NCI-H1417 treated with DMSO at 0.1 percent for 48 hours (cell line): ENCODE measurements at places on chromosomes 16 and 17.

DNA sequence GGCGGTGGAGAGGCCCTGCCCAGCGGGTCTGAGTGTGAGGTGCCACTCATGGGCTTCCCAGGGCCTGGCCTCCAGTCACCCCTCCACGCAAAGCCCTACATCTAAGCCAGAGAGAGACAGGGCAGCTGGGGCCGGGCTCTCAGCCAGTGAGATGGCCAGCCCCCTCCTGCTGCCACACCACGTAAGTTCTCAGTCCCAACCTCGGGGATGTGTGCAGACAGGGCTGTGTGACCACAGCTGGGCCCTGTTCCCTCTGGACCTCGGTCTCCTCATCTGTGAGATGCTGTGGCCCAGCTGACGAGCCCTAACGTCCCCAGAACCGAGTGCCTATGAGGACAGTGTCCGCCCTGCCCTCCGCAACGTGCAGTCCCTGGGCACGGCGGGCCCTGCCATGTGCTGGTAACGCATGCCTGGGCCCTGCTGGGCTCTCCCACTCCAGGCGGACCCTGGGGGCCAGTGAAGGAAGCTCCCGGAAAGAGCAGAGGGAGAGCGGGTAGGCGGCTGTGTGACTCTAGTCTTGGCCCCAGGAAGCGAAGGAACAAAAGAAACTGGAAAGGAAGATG is 11.2 kb downstream of the VASN start:
- no peak for DNase-seq

GRCh38 chr17:12571606-12572005 is 94.1 kb upstream of the MYOCD start:
- no peak for DNase-seq

- no peak for DNase-seq
Measured at GRCh38 chr16:84959784-84960417, 51.4 kb downstream of the ZDHHC7 start.

- DNase-seq: no peak
Measured at GRCh38 chr16:31714903-31715504, 158.6 kb upstream of the ZNF267 start.

GRCh38 chr17:1629504-1630310 is 1.1 kb upstream of the SLC43A2 start:
- no peak for DNase-seq

GRCh38 chr16:56613706-56614105 is 5.3 kb downstream of the MT2A start:
- no peak for DNase-seq

DNA sequence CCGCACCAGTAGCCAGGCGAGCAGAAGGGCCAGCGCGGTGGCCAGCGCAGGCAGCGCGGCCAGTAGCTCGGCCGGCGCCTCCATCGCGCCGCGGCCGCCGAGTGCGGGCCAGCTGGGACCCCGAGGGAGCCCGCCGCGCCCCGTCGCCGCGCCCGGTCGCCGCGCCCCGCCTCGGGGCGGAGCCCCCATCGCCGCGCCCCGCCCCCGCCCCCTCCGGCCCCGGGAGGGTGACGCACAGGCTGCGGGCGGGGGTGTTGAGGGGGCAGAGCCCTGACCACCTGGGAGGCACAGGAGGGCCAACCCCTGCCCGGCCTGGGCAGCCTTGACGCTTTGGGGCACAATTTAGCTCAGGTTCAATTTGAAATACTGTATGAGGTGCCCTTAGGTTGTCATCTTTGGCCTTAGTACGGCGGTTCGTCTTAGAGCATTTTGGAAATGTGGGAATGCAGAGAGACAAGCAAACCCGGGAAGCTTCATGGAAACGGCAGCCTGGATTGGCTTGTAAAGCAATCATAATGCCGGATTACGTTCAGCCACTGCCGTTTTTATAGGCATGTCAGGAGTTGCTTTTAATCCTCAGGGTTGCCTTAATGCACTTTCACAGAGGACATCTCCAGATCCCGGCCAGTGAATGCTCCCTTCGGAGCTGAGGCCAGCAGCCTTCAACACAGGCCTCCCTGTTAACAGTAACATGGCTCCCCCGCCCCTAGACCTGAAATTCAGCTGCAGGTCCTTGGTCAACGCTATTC is at the start of gene MXRA7:
TSS of gene MXRA7 (minus strand) at position 103 of the 749 bp plus-strand sequence. CDS start at position 84, 19 bp downstream.
- DNase-seq: no peak

- no peak for DNase-seq
Measured at GRCh38 chr16:83772806-83773205, 35.0 kb upstream of the HSBP1 start.

- no peak for DNase-seq
Measured at GRCh38 chr16:31460582-31461002, 1.3 kb downstream of the ARMC5 start.

- DNase-seq: no peak
Measured at GRCh38 chr17:29624586-29624985, 1.9 kb upstream of the CORO6 start.

- DNase-seq: no peak
Measured at GRCh38 chr16:58513874-58514273, 1.4 kb upstream of the SETD6 start.

DNA sequence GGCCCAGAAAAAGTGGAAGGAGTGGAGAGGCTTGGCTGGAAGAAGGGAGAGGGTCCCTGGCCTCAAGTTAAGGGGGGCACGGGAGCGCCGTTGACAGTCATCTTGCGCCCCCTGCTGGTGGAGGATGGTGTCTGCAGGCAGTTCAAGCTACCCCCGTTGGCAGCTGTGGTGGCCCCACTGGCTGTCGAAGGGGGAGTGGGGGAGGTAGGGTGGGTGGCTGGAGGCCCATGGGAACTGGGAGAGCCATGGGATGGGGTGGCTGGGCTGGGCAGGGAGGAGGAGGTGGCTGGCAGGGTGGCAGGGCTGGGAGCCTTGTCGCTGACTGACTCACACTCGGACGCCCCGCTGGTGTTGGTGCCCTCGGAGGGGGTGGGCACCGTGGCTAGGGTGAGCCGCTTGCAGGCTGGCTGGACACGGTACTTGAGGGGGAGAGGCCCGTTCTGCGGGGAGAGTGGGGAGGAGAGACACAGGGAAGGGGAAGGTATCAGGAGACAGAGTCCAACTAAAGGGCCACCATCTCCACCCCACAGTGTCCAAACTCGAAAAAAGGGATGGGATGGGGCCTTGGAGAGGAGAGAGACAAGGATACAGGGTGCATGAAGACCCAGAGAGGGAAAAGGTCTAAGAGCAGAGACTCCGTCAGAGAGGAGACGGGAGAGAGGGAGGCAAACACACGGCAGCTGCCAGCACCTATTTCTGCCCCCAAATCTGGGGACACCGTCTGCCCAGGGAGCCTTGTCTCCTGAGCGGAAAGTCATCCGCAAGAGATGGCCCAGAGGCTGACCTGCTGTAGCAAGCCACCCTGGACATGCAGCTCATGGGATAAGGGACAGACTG is 5.2 kb downstream of the CISD3 start:
- no peak for DNase-seq

GRCh38 chr16:8251298-8251697 is 339.0 kb downstream of the TMEM114 start:
- no peak for DNase-seq

DNA sequence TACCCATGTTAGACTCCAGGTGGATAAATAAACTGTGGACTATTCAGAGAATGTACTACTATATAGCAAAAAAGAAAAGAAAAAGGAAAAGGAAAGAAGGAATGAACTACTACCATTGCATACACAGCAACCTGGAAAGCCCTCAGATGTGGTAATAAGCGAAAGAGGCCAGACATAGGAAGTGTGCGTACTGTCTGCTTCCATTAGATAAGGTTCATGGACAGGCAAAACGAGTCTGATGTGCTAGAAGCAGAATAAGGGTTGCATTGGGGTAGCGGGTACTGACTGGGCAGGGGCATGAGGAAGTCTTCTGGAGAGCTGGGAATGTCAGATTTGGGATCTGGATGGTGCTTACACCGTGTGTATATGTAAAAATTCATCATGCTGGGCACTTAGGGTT is 21.8 kb downstream of the CLEC16A start:
- no peak for DNase-seq

DNA sequence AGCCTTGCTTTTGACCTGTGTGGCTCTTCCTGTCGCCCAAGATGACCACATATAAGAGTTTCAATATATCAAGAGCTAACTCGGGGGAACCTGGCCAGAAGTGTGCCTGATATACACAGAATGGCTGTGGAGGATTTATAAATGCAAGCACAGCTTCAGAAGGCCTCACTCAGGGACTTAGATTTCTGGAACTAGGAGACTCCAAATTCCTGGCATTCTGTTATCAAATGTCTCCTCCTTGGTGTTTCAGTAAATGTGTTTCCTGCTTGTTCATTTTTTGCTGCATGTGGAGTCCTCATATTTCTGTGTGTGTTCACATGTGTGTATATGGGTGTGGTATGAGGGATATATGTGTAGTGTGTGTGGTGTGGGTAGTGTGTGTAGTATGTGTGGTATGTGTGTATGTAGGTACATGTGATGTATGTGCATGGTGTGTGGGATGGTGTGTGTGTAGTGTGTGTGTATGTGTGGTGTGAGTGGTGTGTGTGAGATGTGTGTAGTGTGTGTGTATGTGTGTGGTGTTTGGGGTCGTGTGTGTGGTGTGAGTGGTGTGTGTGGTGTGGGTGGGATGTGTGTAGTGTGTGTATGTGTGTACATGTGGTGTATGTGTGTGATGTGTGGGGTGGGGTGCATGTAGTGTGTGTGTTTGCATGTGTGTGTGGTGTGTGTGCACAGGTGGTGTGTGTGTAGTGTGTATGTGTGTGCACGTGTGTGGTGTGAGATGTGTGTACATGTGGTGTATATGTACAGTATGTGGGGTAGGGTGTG is 981 bp upstream of the CD300H start:
- DNase-seq: no peak

DNA sequence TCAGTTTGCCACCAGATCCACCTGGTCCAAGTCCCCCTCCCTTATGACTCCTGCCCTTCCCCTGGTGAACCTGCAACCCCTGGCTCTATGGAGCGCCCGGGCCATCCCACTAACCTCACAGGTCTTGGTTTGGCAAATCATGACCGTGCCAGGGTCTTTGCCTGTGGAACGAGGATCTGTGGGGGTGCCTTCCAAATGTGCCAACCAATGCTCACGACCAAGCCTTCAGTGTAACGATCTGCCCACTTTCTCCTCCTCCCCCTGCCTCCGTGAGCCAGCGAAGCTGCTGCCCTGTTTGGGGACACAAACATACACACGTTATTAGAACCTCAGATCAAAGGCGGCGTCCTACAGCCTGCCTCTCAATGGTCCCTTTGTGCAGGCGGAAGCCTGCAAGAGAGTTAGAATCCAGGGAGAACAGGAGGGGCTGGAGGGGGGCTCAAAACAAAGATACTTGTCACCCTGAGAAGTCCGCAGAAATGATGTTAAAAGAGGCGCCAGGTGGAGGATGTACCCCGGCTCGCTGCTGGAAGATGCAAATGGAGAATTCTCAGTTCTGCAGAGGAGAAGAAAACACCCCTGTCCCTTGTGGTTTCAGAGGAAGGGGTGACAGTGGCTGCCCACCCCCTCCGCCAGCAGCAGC is 9.0 kb upstream of the NKD1 start:
- no peak for DNase-seq

DNA sequence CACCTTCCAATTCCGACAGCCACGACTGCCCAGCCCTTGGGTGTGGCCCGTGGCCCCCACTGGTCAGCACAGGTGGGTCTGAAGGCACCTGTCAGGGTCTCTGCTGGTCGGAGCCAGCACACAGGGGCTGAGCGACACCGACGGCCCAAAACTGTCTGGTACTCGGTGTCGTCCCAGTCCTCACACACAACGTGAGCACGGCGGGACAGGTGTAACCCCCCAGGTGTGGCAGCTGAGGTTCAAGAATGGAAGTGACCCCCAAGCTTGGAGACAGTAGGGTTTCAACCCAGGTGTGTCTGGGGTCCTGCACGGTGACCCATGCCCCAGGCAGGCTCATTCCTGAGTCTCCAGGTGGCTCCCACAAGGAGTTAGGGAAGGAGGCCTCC is 1.0 kb downstream of the GALNS start:
- DNase-seq: no peak

- no peak for DNase-seq
Measured at GRCh38 chr16:88499292-88499691, 46.2 kb downstream of the ZFPM1 start.

DNA sequence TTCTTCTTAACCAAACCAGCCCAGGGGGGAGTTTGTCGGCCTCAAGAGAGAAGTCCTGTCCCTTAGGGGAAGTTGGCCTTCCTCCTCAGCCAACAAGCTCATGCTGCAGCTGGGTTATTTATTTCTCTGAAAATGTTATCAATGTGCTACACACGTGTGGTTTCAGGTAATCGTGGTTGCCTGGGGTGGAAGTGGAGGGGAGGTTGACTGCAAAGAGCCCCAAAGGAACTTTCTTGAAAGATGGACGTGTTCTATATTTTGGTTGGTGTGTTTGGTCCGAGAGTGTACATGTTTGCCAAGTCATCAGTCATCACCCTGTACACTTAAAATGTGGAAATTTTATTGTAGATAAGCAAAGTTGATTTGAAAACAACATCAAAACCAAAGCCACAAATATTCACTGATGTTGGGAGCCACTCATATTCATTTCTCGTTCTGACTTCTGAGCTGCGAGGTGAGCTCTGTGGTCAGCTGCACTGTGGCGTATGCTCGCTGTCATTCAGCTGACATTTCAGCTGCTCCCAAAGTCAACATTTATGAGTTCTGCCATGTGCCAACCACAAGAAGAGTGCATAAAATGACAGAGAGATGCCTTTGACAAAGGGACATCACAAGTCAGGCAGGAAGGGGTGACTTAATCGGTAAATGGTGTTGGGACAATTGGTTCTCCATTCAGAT is 26.5 kb upstream of the ADGRG1 start:
- DNase-seq: no peak

DNA sequence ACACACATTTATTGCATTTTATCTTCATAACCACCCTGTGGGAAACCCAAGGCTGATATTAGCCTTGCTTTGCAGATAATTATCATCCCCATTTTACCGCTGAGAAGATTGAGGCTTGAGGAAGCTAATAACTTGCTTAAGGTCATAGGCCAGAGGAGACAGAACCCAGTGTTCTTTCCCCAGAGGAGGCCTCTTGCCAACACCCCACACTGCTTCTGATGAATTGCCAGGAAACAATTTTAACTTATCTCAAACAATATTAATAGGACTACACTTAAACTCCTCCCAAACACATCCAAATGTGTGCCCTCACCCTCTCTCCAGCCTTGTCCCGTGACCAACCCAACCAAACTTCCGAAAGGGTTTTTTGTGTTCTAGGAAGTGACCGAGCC is 2.1 kb upstream of the SPG7 start:
- DNase-seq: no peak
